K562 (cell line): ENCODE measurements at places on chromosomes 11 and 22. TPM values are rescaled to one million over a fixed set of nuclear protein-coding genes. Genes with fewer than 3 reads are reported as not detected.

DNA sequence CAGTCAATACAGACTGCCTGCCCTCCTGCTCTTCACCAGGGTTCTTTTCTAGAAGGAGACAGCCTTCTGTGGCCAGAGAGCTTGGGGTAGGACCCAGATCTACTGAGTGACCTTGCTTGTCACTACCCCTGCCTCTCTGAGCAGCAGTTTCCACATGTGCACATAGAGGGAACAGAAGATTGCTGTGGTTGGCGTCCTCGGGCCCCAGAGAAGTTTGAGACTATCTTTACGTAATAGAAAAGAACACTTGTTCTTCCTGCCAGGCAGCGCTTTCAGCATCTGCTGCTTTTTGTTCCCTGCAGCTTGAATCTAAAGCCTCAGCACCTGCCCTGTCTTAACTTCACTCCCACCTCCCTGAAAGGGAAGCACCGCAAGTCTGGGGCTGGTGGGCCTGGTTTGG lies 1.9 kb upstream of the FKBP2 start:
- no peak for DNase-seq

DNA sequence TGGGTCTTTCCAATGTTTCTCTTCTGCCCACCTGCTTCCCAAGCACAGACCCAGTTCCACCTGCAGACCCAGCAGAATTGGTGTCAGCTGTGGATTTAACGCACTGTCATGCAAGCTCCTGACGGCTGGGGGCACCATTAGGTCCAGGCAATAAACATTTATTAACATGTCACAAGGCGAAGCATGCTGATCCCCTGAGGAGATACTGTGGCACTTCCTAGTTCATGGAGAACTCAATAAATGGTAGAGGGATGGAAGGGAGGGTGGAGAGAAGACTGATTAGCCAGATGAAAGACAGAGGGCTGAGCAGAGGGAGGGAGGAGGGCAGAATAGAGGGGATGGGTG lies 68.3 kb upstream of the TSPAN18 start:
- DNase-seq = peak; percentile 15

GRCh38 chr11:106468531-106468930 lies 391.1 kb downstream of the AASDHPPT start:
- DNase-seq = no peak

CARD18 gene
- total RNA-seq = 3.2 and 3.5 TPM in 2 replicates

C11orf42 gene
- not detected in 2 replicates for total RNA-seq

DMC1 gene
- total RNA-seq = 5.2 and 5.5 TPM in 2 replicates

RASSF10 gene
- not detected in 2 replicates for total RNA-seq

DNA sequence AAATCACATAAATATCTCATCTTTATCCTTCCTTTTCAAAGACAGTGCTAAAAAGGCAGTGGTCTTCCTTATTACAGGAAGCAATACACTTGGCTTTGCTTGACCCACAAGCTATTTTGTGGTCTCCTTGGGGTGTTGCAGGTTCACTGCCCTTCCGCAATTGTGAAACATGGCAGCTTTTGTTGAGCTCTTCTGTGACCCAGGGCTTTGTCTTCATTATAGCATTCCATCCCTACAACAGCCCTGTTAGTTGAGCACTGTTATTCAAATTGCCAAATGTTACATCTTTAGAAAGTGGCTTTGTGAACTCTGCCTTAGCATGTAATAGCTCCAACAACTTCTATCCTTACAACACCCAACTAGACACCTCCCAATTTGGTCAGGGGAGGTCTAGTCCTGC lies 107.1 kb downstream of the OPCML start:
- no peak for DNase-seq

NLRX1 gene
- total RNA-seq = 2.1 and 2.3 TPM in 2 replicates

- DNase-seq = no peak
Observed at GRCh38 chr11:11587122-11587521, 34.7 kb downstream of the GALNT18 start.

DNA sequence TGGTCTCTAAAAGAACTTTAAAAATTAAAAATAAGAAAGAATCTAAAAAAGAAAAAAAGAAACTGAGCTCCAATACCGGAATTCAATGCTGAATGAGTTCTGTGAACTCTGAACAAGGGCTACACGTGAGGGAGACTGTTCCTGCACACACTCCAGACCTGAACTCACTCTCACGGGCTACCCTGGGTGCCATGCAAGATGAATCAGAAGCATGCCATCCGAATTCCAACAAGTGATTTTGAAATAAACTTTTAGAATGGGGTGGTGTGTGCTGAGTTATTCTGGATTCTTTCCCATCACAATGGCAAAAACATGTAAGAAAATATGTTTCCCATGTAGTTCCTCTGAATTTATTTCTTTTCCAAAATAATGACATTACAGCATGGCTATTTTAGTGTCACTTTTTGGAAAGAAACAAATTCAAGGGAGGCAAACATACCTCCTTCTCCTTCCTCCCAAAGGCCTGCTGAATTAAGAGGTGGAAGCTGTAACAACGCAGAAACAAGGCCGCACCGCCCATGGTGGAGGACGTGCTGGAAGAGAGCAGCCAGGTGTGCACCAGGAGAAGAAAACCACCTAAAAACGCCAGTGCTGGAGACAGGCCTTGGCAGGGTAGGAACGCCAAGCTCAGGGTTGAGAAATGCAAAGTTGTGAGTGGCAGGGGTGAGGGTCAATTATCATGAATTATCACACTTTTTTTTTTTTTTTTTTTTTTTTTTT lies 63.2 kb upstream of the ARFGAP3 start:
- DNase-seq = no peak

- DNase-seq = no peak
Observed at GRCh38 chr11:111355956-111356659, 23.0 kb downstream of the POU2AF1 start.

TMEM191B gene
- total RNA-seq = 3.9 and 5.3 TPM in 2 replicates

- no peak for DNase-seq
Observed at GRCh38 chr11:57407010-57407920, 16.8 kb upstream of the PRG2 start.

TRPM5 gene
- total RNA-seq = not detected in 2 replicates

DNA sequence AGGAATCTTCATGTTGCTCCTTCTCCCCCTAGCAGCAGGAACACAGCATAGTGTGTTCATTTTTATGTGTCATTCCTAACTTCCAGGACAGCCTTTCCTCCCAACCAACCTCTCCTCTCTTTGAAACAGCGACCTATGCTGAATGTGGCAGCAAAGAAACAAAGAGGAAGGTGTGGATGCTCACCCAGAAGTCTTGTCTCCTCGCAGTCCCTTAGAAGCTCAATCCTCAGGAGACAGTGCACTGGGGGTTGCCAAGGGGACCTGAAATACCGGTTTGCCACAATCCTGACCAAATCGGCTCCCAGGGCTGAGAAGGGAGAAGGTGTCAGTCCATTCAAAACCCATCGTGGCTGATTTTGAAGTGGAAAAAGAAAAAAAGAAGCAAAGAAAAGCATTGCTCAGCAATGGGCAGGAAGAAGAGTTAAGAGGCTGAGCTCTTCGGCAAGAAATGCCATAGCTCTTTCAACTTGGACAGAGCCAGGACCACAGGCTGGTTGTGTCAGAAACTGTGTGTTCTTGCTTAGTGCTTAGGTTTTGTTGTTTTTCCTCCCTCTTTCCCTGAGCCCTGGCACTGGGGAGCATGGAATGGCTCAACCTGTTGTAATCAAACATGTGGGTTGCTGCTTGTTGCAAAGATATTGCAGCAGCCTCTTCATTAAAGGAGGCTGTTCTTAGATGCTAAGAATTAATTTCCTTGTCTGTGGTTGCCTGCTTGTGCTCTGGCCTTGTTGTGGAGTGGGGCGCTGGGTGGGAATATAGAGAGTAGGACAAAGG lies 30.4 kb upstream of the TENM4 start:
- DNase-seq = no peak

DNA sequence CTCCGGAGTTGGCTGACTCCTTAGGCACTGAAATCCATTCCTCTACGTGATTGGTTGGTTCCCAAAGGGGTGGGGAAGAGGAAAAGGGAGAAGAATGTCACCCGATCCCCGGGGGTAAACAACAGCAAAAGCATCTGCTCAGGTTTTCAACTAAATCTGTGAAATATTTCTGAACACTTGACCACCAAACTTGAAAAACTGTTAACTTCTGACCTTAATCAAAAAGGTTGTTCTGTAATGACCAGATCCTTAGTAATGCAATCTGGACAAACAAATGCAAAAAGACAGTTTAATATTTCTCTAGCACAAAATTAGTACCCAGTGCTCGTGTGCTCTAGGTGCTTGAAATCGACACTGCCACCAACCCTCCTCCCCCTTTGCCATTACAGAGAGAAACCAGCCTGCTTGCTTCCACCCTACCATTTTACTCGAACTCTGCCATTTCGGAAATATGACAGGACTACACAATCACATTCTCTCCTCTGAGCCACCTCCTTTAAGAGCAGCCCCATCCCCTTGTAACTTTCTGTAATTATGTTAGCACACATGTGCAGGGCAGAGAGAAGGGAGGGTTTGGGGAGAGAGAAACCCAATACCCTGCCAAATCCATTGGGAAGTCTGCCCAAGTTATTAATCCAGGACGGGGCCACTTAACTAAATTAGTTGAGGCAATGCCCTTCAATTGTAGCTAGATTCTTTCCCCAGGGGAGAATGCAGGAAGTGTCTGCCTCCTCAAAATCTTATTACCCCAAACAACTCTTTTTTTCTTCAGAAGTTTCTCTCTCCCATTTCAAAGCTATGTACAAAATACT lies 113.8 kb downstream of the RBFOX2 start:
- peak; percentile 54 for DNase-seq
